ENCODE measurements at places on chromosomes 4 and X.
A peak's percentile ranks its signal among the peaks of the same experiment; 100 is the strongest.

GRCh38 chr4:69485130-69485529 lies 10.6 kb downstream of the UGT2B4 start:
- DNase-seq, result no peak

- DNase-seq, result no peak
Measured at GRCh38 chr4:183300070-183300469, 20.0 kb downstream of the CLDN22 start.

DNA sequence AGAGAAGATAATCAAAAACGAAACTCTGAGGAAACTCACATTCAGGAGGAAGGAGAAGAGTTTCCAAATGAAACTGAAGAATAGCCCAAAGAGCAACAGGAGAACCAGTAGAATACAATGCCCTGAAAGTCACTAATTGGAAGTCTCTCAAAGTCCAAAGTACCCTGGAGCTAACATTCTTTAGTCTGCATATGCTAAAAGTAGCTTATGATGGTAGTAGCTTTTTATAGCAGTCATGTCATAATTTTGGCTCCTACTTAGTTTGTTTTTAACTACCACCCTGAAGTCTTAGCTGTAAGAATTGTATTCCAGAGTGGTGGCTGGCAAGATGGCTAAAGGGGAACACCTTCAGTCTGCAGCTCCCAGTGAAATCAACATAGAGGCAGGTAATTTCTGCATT lies 100.3 kb upstream of the FGF16 start:
- no peak for DNase-seq

- DNase-seq, result peak; percentile 62
Measured at GRCh38 chrX:120468825-120469525, at the start of gene LAMP2. Gene LAMP2, minus strand, starts transcription at chrX:120469296. Its CDS starts 127 bp downstream, at chrX:120469169.

DNA sequence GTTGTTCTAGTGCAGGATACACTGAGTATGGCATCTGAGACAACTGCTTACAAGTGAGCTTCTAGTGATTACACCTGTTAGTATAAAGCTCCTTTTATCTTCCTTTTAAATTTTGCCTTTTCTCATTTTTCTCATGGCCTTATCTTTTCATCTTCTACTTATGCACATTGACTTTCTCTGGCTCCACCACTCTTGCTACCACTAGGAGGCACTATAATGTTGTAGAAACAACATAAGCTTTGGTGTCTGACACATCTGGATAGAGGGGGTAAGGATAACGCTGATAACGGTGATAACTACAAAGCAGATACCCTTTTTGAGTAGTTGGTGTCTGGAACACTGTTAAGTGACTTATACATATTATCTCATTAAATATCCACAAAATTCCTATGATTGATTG lies 187.4 kb upstream of the TEX13C start:
- no peak for DNase-seq

- no peak for DNase-seq
Measured at GRCh38 chr4:12770351-12770750, 713.8 kb downstream of the RAB28 start.

- no peak for DNase-seq
Measured at GRCh38 chr4:27888505-27888904, 1027.9 kb downstream of the STIM2 start.

DNA sequence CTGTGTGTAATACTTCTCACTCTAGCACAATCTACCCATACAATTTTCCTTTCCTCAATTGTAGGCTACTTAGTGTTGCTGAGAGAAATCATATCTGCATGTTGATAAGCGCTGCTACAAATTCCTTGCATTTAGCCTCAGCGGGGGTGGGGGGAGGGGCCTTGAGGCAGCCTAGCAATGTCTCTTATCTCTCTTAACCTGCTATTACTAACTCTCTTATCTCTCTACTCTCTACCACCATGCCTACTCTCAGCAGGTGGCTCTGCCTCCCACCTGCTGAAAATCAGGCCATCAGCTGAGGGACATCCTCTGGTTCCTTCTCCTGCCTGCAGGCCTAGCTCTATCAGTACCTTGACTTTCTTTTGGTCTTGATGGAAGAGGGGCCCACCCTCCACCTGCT lies 98.9 kb downstream of the GPR82 start:
- no peak for DNase-seq

DNA sequence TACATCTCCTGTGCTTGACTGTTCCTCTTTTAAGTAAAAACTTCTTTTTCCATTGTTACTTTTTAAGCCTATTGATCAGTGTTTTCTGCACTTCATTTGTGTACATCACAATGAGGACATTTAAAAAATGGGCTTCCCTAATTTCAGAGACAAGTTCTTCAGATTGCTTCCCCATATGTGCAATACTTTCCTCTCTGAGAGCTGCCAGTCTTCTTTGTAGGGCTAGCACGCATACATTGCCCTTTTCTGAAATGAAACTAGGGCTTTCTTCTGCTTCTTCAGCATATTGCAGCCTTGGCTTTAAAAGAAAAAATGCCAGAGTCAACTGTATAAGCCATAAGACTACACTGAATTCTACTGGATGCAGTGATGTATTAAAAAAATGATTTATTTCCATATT lies 37.8 kb downstream of the FAT4 start:
- no peak for DNase-seq

GRCh38 chrX:19863212-19863856 lies 24.1 kb downstream of the SH3KBP1 start:
- DNase-seq, result no peak

- no peak for DNase-seq
Measured at GRCh38 chrX:68942840-68943239, 114.0 kb downstream of the EFNB1 start.

- DNase-seq, result no peak
Measured at GRCh38 chrX:6980981-6981380, 166.5 kb upstream of the STS start.

DNA sequence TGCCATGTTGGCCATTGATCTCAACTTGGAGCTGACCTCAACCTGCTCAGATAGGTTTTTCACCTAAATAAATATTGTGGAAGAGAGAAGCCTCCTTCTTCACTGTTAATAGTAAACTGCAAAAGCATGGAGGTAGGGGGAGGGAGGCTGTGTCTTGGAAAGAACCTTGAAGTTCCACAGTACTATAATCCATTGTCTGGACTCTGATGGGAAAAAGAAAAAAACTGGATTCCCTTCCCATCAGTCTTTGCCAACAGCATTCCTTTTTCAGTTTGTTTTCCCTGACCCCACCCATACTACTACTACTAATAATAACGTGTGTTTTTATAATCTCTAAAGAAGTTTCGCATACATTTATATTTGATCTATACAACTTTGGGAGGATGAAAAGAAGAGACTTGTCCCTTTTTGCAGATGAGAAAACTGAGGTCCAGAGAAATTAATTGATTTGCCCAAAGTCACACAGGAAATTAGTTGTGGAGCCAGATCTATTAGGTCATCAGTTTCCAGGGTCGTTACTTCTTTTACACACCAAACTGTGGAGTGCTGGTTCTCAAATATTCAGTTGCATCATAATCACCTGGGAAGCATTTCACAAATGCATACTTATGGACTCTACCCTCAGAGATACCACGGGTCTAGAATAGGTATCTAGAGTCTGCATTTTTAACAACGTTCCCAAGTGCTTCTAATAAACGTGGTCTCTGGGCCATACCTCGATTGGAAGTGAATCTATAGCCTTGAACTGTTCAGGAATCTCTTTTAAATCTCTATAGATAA lies 59.1 kb downstream of the LUZP4 start:
- no peak for DNase-seq

- DNase-seq, result no peak
Measured at GRCh38 chrX:9158611-9159010, 124.7 kb upstream of the FAM9B start.

DNA sequence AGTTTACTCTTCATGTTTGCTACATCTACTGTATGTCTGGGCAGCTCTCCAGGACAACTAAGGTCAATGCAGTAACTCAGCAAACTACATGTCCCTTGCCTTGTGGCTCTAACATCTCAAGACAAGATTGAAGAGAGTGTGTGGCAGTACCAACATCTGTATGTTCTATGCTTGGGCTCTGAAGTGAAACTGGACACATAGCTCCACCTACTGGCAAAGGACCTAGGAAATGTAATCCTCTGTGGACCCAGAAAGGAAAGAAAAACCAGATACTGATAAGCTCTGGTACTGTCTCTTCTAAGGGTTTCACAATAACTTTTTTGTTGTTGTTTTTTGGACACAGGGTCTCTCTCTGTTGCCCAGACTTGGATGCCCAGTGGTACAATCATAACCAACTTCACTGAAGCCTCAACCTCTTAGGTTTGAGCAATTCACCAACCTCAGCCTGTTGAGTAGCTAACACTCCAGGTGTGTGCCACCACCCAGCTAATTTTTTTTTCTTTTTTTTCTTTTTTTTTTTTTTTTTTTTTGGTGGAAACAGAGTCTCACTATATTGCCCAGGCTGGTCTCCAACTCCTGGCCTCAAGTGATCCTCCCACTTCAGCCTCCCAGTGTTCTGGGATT lies 64.1 kb downstream of the QDPR start:
- DNase-seq, result peak; percentile 15

DNA sequence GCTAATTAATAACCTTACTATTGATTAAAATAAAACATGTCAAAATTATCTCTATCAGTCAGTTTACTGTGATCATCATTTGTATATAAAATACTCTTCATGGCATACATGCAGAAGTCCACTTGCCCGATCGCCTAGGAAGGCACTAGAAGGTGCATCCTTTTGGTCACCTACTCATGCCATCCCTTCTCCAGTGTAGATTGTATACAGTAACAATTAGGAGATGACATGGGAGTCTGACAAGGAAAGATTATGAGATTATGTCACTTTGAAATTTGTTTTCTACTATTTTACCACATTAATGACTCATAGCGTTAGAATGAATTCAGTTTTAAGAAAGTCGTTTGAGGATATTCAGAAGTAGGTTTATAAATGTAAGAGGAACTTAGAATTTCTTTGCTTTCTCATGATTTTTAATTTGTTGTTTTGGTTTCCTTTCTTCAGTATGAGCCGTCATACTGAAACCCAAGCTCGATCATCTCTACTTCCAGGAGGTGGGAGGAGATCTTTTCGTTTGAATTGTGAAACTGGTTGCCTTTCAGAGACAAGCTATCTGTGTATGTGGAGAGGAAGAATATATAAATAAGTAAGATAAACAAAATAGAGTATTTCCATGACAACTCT lies 51.1 kb upstream of the UNC5C start:
- no peak for DNase-seq

- DNase-seq, result no peak
Measured at GRCh38 chr4:26139310-26139924, 181.4 kb upstream of the RBPJ start.

DNA sequence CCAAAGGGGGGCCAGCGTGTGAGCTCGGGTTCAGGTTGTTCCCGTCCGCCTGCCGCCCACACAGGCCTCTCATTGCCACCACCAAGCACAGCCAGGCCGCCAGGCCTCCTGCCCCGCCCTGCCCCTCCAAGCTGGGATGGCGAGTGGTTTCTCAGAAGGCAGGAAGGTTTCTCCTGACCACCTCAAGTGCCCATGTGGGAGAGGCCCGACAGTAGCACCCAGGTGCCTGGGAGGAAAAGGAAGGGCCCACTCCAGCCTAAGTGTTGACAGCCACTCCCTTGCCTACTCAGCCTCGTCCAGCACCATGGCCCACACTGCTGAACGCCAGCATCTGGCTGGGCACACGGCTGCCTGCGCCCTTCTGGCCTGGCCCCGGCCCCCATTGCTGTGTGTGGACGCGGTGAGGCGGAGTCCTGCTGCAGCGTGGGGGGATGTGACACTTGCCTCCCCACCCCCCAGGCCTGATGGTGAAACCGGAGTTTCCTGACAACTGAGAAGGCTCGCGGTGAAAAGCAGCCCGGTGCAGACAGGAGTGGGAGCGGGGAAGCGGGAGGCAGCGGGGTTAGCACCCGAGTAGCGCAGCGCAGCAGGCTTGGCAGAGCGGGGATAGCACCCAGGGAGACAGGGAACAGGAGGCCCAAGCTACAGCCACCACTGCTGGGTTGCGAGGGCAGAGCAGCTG lies 19.2 kb downstream of the FLNA start:
- DNase-seq, result no peak

DNA sequence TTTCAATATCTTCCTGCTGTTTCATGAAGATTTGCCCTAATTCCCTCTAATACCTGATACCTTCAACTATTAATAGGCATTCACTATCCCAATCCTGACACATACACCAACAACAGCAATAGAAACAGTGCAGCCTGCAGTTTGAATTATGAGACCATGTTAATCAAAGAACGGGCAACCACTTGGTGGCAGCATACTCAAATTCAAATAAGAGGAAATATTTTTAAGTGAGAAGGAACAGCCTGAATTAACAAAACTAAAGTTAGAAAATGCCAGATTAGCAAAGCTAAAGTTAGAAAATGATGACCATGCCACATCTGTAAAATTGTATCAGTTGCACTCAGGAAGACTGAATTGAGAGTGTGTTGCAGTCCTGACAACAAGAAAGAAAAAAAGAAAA lies 204.9 kb downstream of the SMARCA1 start:
- no peak for DNase-seq

GRCh38 chr4:153488006-153488891 lies 22.1 kb downstream of the TMEM131L start:
- peak; percentile 51 for DNase-seq

GRCh38 chr4:176125063-176125462 lies 59.4 kb downstream of the WDR17 start:
- DNase-seq, result no peak

- DNase-seq, result no peak
Measured at GRCh38 chr4:158209825-158210807, at the start of gene TMEM144. Gene TMEM144, plus strand, starts transcription at chr4:158210486. Its CDS starts 2,182 bp downstream, at chr4:158212668.

GRCh38 chrX:26411045-26411444 lies 195.1 kb downstream of the MAGEB5 start:
- no peak for DNase-seq

DNA sequence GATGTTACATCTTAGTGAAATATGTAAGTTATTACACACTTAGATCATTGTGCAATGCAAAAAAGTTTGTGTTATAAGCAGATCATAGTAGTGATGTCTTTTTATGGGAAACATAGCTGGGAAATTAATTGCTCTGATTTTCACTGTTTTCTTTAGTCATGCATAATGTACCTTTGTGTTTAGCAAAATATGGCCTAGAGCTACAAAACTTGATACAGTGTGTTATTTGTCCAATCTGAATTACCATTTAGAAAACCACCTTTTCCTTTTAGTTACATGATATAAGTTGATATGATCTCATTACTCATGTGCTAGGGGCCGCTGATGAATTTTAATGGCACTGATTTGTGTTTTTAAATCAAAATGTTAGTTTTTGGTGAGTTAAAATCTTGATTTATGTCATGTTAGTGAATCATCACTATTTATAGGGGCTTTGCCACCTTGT lies 2.0 kb downstream of the BMPR1B start:
- DNase-seq, result no peak

GRCh38 chr4:186719925-186720694 lies 3.5 kb downstream of the FAT1 start:
- DNase-seq, result no peak

GRCh38 chrX:154082396-154083125 lies 15.0 kb downstream of the MECP2 start:
- no peak for DNase-seq

All from activated CD4-positive, alpha-beta T cell treated with anti-CD3 and anti-CD28 coated beads for 1 hour (primary cell).